ENCODE measurements at places on chromosomes 2 and 18.

DNA sequence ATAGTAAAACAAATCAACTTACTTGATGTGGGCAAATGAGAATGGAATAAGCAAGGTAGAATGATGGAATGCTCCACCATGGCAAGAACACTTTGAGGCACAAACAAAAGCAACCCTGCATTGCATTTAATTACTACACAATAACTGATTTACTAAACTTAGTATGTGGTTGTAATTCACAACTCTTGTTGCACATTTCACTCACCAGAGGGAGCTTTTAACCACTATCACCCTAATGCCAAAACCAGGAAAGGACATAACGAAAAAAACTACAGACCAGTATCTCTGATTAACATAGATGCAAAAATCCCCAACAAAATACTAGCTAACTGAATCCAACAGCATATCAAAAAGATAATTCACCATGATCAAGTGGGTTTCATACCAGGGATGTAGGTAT lies 659.8 kb downstream of the CPS1 start:
- DNase-seq = no peak

- DNase-seq = no peak
Observed at GRCh38 chr2:96987301-96987909, 1.0 kb upstream of the FAM178B start.

GRCh38 chr2:158221063-158222020 lies 119.7 kb downstream of the UPP2 start:
- DNase-seq = no peak

- DNase-seq = no peak
Observed at GRCh38 chr18:49228187-49228586, 232.3 kb downstream of the DYM start.

- no peak for DNase-seq
Observed at GRCh38 chr2:166127217-166128155, at the start of gene SCN1A. TSS of gene SCN1A (minus strand) at chr2:166128020. CDS start at chr2:166073621, 54,399 bp downstream.

DNA sequence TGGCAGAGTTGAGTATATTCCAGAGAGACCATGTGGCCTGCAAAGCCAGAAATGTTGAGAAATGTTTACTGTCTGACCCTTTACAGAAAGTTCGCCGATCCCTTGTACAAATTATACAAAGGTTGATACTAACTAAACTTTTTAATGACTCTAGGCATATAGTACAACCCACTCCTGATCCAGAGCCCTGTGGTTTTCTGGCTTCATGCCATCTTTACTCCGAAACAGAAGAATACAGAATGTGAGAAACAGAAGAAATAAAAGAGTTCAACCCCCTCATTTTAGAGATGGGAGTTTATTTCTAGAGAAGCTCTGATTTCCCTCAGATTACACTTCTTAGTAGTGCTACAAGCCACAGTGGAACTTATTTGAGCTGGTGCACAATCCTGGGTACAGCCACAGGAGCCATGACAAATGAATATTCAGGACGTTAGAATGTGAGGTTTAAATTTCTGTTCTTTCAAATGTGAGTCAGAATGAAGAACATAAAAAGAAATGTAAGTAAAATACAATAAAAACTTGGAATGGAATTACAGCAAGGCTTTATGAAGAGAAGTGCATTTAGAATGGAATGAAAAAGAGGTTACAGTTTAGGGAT lies 38.0 kb upstream of the SMCHD1 start:
- DNase-seq = no peak

DNA sequence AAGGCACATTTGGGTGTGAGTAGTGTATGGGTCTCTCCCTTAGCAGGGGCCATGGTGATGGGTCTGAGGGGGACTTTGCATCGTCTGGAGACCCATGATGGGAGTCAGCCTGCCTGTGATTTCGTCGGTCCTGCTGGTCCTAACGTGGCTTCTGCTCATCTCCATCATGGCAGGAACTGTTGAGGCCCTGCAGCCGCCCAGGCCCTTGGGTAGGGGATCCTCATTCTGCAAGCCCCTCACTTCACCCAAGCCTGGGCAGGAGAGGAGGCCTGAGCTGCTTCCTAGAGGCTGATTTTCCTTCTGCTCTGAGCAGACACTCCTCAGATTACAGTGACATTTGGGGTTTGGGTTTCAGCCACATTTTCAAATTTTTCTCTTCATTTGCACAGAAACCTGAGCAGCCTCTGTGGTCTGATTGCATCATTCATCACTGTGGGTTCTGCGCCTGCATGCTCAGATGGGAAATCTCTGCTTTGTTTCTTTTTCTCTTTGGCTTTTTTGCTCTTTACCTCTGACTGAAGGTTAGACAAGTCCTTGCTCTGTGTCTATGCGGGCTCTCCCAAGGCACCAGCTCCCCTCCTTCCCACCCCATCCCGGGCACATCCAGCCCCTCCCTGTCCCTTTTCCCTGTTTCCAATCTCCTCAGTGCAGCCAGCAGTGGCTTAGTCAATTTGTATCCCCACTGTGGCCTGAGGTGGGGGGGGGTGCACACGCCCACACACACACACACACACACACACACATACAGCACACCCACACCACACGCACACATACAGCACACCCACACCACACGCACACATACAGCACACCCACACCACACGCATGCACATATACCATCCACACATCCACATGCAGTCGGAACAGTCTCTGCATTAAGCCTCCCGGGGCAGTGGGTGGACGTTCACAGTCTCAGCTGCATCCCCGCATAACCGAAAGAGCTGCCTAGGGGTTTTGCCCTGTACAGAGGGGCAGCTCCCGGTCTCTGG lies 305.4 kb upstream of the HS6ST1 start:
- no peak for DNase-seq

DNA sequence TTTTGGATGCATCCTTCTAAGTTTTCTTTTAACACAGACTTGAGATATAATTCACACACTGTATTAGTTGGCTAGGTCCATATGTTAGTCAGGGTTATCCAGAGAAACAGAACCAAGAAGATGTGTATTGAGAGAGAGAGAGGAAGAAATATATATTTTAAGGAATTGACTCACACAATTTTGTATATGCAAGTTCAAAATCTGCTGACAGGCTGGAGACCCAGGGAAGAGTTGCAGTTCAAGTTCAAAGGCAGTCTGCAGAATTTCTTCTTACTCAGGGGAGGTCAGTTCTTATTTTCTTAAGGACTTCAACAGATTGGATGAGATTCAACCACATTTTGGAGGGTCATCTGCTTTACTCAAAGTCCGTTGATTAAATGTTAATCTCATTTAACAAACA lies 23.0 kb upstream of the MRO start:
- DNase-seq = no peak

- DNase-seq = no peak
Observed at GRCh38 chr2:53051157-53051556, 716.4 kb upstream of the CHAC2 start.

DNA sequence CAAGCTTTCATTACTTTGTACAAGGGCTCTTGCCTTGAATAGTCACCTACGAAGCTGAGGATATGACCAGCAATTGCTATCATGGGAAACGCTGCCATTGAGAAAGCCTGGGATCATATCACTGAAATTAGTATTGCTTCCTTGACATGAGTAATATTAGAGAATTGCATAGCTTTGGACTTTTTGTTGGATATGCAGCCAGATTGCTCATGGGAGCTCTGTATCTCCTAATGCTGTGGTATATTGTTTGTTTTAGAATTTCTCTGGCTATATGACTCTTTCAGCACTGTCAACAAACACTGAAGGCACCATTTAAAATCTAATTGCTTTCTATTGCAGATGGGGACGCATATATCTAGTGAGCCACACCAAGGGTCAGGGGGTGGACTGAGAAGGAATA lies 80.0 kb upstream of the WDSUB1 start:
- DNase-seq = no peak

All from stimulated activated CD8-positive, alpha-beta memory T cell treated with anti-CD3 and anti-CD28 coated beads, Interleukin-4, amount 100 ng/mL, for 4 hours (primary cell).